Upper lobe of left lung (tissue), 6 donors: ENCODE measurements at places on chromosomes 1 and 21. TPM values are rescaled to one million over a fixed set of nuclear protein-coding genes. Genes with fewer than 3 reads are reported as not detected.

The MXRA8 gene
- total RNA-seq, result 37.4 TPM

The CD53 gene
- total RNA-seq, result 108 TPM

DNA sequence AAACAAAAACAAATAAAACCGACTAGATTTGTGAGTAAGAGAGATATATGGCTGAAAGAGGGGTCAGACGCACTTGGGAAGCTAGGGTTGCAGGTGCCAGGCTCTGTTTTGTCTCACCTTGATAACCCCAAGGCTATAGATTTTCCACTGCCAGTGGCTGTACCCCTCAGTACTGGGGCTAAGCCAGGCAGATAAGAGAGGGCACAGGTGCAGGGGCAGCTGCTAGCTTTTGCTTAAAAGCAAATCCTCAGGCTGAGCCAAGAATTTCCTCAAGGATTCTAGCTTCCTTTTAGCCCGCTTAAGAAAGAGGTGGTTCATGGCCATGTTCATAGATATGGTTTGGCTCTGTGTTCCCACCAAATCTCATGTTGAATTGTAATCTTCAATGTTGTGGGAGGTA lies 57.9 kb downstream of the OVGP1 start:
- H3K27me3 ChIP-seq, result no peaks in the 10 kb centered on the region
- no peak for DNase-seq
- H3K27ac ChIP-seq, result no peak overlapping the region
- H3K36me3 ChIP-seq, result no peaks in the 10 kb centered on the region
- H3K4me3 ChIP-seq, result no peak overlapping the region
- no peaks in the 10 kb centered on the region for H3K4me1 ChIP-seq

The KCNN3 gene
- 2.7 TPM for total RNA-seq

GRCh38 chr1:231162297-231162969 lies 575 bp downstream of the TRIM67 start:
- no peak for DNase-seq
- peaks cover 38% of the 10 kb centered on the region for H3K27me3 ChIP-seq
- peak overlapping the region; percentile 38 for H3K4me3 ChIP-seq
- peaks cover 29% of the 10 kb centered on the region for H3K4me1 ChIP-seq

- no peaks in the 10 kb centered on the region for H3K36me3 ChIP-seq
- H3K27ac ChIP-seq, result peak overlapping the region; percentile 98
- peak; percentile 36 for DNase-seq
These were observed 2.8 kb upstream of the ENAH start for GRCh38 chr1:225655509-225656258.

GRCh38 chr1:154405747-154406571 lies 816 bp downstream of the IL6R start:
- no peaks in the 10 kb centered on the region for H3K27me3 ChIP-seq
- H3K27ac ChIP-seq, result peak overlapping the region; percentile 99
- H3K4me1 ChIP-seq, result peaks cover 59% of the 10 kb centered on the region
- no peaks in the 10 kb centered on the region for H3K36me3 ChIP-seq
- peak overlapping the region; percentile 72 for H3K4me3 ChIP-seq

The CCDC27 gene
- total RNA-seq, result not detected

GRCh38 chr1:52926864-52927211 lies 238 bp upstream of the SCP2 start:
- no peak for DNase-seq
- peaks cover 21% of the 10 kb centered on the region for H3K4me1 ChIP-seq
- H3K4me3 ChIP-seq, result peak overlapping the region; percentile 26

DNA sequence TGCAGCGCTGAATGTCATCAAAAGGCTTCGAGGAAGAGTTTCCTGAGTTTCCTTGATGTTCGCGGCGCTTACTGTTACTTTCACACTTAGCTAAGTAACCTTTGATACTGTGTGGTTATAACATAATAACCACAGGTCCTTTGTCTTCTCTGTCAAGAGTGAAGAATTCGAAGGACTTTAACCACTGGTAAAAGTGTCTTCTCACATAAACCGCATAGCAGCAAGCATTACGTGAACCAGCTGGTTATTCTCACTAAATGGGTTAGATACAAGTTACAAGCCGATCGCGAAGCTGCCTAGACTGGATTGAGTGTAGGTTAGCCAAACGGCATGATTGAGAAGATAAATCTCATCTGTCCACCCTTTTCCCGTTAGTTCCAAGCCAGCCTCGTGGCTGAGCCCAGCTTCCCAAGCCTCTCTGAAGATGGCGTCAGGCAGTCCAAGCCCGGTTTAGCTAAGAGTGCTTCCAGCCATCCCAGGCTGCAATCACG lies 18.3 kb upstream of the IFNGR2 start:
- H3K27ac ChIP-seq, result no peak overlapping the region
- no peak overlapping the region for H3K4me3 ChIP-seq
- no peak for DNase-seq

The CFHR1 gene
- total RNA-seq, result 0.81 TPM

DNA sequence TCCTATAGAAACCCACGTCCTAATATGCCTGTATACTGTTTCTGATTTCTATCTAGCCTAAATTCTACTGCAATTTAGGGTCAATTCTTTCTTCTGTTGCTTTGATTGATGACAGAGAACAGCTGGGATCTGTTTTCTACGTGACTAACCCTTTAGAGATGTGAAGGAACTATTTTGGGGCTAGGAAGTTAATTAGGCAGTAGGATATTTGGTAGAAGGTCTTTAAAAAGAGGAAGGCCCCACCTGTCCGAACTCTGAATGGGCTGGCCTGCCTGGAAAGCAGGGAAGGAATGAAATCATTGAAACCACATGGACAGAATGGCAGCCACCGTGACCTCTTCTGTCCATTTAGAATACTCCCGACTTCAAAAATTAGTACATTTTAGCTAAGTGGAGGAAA lies 21.0 kb downstream of the EIF2D start:
- no peak for DNase-seq
- no peak overlapping the region for H3K27ac ChIP-seq
- H3K27me3 ChIP-seq, result no peaks in the 10 kb centered on the region
- H3K4me1 ChIP-seq, result peaks cover 13% of the 10 kb centered on the region
- H3K4me3 ChIP-seq, result no peak overlapping the region
